Left lung (tissue), 14 donors: ENCODE measurements at places on chromosomes 1 and 21. TPM values are rescaled to one million over a fixed set of nuclear protein-coding genes. Genes with fewer than 3 reads are reported as not detected.

GRCh38 chr1:161145832-161146231 is 7.9 kb upstream of the UFC1 start:
- no peaks in the 10 kb centered on the region for H3K4me1 ChIP-seq
- no peak for DNase-seq
- H3K4me3 ChIP-seq = no peak overlapping the region
- H3K36me3 ChIP-seq = no peaks in the 10 kb centered on the region
- H3K27me3 ChIP-seq = no peaks in the 10 kb centered on the region
- no peak overlapping the region for H3K27ac ChIP-seq

Gene ZBTB17
- 36.2 TPM for polyA plus RNA-seq

Gene OR2AK2
- polyA plus RNA-seq = not detected

Gene NOS1AP
- 3.2 TPM for polyA plus RNA-seq

Gene MRAP
- 0.34 TPM for polyA plus RNA-seq

DNA sequence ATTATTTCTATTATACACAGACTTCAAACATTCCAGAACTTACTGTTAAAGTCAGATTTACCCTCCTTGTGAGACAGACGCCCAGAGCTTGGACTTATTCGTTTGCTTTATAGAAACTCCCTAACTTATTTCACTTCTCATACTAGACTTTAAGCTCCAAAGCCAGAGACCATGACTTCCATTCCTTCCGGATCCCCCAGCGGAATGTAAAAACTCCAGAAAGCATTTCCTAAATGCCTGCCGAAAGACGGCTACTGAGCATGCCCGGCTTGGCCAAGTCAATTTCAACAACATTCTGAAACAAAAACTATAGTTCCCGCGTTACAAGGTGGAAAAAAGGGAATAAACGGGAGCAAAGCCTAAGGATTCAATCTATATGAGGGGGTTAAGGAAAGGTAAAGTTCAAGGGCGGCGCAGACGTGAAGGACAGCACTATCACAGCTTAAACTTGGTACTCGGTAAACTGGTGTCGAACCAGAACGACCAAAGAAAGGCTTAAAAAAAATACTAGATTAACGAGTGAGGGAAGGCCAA is 1.1 kb downstream of the USP48 start:
- peak overlapping the region; percentile 98 for H3K27ac ChIP-seq
- H3K36me3 ChIP-seq = no peaks in the 10 kb centered on the region
- H3K4me3 ChIP-seq = peak overlapping the region; percentile 87
- no peaks in the 10 kb centered on the region for H3K27me3 ChIP-seq
- peaks cover 45% of the 10 kb centered on the region for H3K4me1 ChIP-seq

DNA sequence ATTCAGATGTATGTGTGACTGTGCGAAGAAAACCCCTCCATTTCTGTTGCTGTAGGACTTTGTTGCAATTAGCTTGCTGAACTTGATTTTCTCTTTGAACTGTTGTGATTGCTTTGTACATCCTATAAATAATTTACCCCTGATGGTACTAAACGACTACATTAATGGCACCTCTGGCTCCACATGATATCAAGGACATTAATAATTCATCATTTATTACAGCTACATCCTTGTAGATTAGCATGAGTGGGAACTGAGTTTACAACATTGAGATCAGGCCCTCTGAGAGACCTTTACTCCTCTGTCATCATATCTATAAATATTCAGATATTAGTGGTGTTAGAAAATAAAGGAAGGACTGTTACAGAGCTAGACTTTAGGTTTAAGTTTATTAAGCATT is 13.5 kb downstream of the LRIG2 start:
- no peak overlapping the region for H3K4me3 ChIP-seq
- H3K4me1 ChIP-seq = no peaks in the 10 kb centered on the region
- no peak overlapping the region for H3K27ac ChIP-seq
- no peak for DNase-seq
- no peaks in the 10 kb centered on the region for H3K36me3 ChIP-seq

- no peaks in the 10 kb centered on the region for H3K27me3 ChIP-seq
- H3K4me3 ChIP-seq = no peak overlapping the region
- H3K4me1 ChIP-seq = no peaks in the 10 kb centered on the region
- no peak for DNase-seq
Observed at GRCh38 chr1:47875831-47876586, 121.2 kb downstream of the TRABD2B start.

Gene CHIA
- not detected for polyA plus RNA-seq

GRCh38 chr1:204046346-204046745 is 26.6 kb upstream of the SOX13 start:
- no peaks in the 10 kb centered on the region for H3K36me3 ChIP-seq
- H3K4me1 ChIP-seq = no peaks in the 10 kb centered on the region
- no peaks in the 10 kb centered on the region for H3K27me3 ChIP-seq
- no peak for DNase-seq

Gene RNF2
- 46.2 TPM for polyA plus RNA-seq

- no peak overlapping the region for H3K4me3 ChIP-seq
- H3K27ac ChIP-seq = no peak overlapping the region
- peaks cover 23% of the 10 kb centered on the region for H3K4me1 ChIP-seq
- no peak for DNase-seq
Observed at GRCh38 chr1:202578565-202578964, 131.7 kb downstream of the SYT2 start.

Gene SLAMF8
- 1.4 TPM for polyA plus RNA-seq

Gene VANGL2
- 38.7 TPM for polyA plus RNA-seq

DNA sequence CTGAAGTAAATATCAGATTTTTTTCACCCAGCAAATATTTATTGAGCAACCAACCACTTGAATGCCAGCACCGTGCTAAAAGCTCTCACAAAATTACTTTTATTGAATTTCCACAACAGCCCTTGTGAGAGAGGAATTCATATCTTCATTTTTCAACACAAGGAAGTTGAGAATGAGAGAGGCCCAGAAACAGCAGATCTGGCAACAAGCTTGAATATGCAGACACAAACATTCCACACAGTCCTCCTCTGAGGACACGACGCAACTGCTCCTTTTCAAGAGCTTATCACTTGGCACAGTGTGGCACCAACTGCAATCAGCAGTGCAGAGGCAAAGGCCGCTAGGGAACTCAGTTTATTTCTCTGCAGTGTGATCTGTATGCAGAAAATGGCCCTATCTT is 32.2 kb upstream of the IFNAR2 start:
- no peaks in the 10 kb centered on the region for H3K36me3 ChIP-seq
- H3K27me3 ChIP-seq = no peaks in the 10 kb centered on the region
- H3K27ac ChIP-seq = peak overlapping the region; percentile 57
- peaks cover 14% of the 10 kb centered on the region for H3K4me1 ChIP-seq
- no peak for DNase-seq

DNA sequence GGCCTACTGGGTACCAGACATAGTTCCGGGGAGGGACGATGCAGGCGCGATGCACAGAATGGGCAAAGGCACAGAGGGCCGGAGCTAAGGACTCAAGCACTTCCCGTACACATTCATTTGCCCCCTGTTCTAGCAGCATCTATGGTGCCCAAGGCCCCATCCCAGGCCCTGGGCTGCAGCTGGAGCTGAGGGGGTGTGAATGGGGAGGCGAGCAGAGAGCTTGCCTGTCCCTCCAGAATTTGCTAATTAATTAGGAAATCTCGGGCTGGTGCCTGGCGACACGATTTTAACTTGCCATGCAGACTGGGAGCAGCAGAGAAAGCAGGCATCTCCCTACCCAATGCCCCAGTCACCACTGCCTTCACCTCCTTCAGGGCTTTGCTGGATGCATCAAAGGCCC is 35.9 kb downstream of the EPHA2 start:
- H3K27me3 ChIP-seq = no peaks in the 10 kb centered on the region
- no peak overlapping the region for H3K4me3 ChIP-seq
- H3K36me3 ChIP-seq = no peaks in the 10 kb centered on the region
- no peak for DNase-seq
- peaks cover 24% of the 10 kb centered on the region for H3K4me1 ChIP-seq
- no peak overlapping the region for H3K27ac ChIP-seq

- no peaks in the 10 kb centered on the region for H3K27me3 ChIP-seq
- H3K4me1 ChIP-seq = peaks cover 2% of the 10 kb centered on the region
- no peaks in the 10 kb centered on the region for H3K36me3 ChIP-seq
- no peak for DNase-seq
Observed at GRCh38 chr1:231976231-231976630, 349.6 kb downstream of the DISC1 start.

GRCh38 chr1:118984086-118984721 is 3.9 kb downstream of the TBX15 start:
- H3K27ac ChIP-seq = no peak overlapping the region
- H3K27me3 ChIP-seq = peaks cover 100% of the 10 kb centered on the region
- DNase-seq = no peak
- H3K4me1 ChIP-seq = peaks cover 3% of the 10 kb centered on the region
- H3K4me3 ChIP-seq = peak overlapping the region; percentile 6

Gene OVAAL
- not detected for polyA plus RNA-seq

GRCh38 chr1:117127795-117128194 is 6.2 kb upstream of the TRIM45 start:
- no peaks in the 10 kb centered on the region for H3K27me3 ChIP-seq
- H3K36me3 ChIP-seq = no peaks in the 10 kb centered on the region
- no peak for DNase-seq

GRCh38 chr1:245926888-245927287 is 580.2 kb downstream of the SMYD3 start:
- no peak overlapping the region for H3K4me3 ChIP-seq
- no peak for DNase-seq
- H3K4me1 ChIP-seq = no peaks in the 10 kb centered on the region
- no peaks in the 10 kb centered on the region for H3K36me3 ChIP-seq

- peaks cover 6% of the 10 kb centered on the region for H3K4me1 ChIP-seq
- H3K36me3 ChIP-seq = no peaks in the 10 kb centered on the region
- peaks cover 17% of the 10 kb centered on the region for H3K27me3 ChIP-seq
- H3K4me3 ChIP-seq = no peak overlapping the region
Observed at GRCh38 chr1:20496241-20496661, 10.2 kb upstream of the CAMK2N1 start.

DNA sequence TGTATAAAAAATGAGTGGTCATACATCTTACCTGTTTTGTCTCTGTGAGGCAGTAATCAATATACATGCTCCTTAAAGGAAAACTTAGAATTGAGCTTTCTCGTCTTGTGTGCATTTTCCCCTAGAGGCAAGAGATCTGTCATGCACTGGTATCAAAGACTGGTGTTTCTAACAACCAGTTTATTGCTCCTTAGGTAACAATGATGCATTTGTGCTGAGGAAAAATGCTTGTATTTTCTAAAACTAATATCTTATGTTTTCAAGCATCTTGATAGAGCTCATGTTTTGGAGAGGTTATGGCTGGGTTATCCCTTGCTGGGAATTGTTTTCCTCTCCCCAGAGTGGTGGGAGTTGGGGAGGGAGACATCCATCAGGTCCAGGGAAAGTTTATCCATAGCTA is 23.9 kb upstream of the CCDC190 start:
- no peak overlapping the region for H3K4me3 ChIP-seq
- no peaks in the 10 kb centered on the region for H3K27me3 ChIP-seq
- DNase-seq = no peak
- no peak overlapping the region for H3K27ac ChIP-seq
- no peaks in the 10 kb centered on the region for H3K36me3 ChIP-seq

GRCh38 chr1:29453502-29454240 is 217.3 kb downstream of the PTPRU start:
- H3K4me1 ChIP-seq = no peaks in the 10 kb centered on the region
- DNase-seq = peak; percentile 10
- H3K4me3 ChIP-seq = no peak overlapping the region
- no peaks in the 10 kb centered on the region for H3K27me3 ChIP-seq

DNA sequence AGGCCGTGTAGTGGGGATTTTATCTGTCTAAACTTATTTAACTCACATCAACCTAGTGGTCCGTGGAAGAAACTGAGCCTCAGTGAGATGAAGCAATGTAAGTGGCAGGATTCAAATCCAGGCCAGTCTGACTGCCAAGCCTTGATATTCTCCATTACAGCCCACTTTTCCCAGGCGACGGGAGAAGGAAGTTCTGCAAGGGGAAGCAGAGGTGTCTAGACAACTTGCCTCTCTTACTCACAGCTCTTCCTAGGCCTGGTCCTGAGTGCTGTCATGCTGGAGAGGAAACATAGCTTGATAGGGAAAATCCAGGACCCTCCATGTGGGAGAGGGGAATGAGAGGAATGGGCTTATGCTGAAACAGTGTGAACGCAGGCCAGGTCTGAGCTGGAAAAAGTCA is 9.1 kb downstream of the CTSE start:
- H3K27ac ChIP-seq = no peak overlapping the region
- no peak overlapping the region for H3K4me3 ChIP-seq
- H3K4me1 ChIP-seq = peaks cover 21% of the 10 kb centered on the region
- DNase-seq = no peak
- no peaks in the 10 kb centered on the region for H3K36me3 ChIP-seq

DNA sequence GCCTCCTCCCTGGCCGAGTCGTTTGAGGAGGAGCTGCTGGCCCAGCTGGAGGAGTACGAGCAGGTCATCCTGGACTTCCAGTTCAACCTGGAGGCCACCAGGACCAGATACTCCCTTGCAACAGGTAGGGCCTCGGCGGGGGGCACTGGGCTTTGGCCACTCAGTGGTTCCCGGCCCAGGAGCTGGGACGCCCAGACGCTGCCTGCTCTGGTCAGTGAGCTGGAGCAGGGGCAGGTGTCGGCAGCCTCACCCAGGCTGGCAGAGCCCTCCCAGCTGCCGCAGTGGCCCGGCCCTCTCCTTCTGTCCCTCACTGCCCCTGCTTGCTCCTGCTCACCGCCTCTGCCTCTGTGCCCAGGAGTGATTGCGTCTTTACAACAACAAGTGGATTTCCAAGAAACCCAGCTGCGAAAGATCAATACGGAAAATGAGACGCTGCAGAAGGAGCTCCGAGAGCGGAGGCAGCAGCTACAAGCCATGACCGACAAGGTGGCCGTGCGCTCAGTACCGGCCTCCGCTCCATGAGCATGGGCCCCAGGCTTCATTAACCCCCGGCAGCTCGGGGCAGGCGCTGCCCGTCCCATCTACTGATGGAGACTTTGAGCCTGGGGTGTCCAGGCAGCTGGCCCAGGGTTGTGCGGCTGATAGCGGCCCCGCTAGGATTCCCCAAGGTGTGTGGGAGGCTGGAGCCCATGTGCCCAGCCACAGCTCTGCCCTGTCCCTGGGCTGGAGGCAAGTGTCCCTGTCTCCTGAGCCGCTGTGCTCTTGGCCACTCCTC is 9.0 kb upstream of the SMIM1 start:
- no peaks in the 10 kb centered on the region for H3K36me3 ChIP-seq
- H3K4me1 ChIP-seq = no peaks in the 10 kb centered on the region
- H3K4me3 ChIP-seq = no peak overlapping the region
- DNase-seq = no peak
- no peak overlapping the region for H3K27ac ChIP-seq
- H3K27me3 ChIP-seq = peaks cover 47% of the 10 kb centered on the region

DNA sequence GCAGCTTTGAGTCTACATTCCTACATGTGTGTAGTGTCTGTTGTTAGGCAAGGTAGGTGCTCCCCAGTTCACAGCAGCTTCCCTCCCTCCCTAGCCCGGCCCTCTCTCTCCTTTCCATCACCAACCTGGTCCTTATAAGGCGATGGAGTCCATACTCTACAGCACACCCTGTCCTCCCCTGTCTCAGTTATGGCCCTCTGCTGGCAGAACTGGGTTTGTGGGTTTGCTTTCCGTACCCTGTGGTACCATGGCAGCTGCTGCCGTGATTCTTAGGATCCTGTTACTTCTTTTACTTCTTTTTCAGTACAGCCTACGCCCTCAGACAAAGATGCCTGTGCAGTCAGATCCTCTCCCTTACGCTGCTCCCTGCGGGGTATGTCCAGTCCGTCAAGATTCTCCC is 31.7 kb downstream of the AK5 start:
- H3K27ac ChIP-seq = no peak overlapping the region
- no peaks in the 10 kb centered on the region for H3K36me3 ChIP-seq
- no peak for DNase-seq
- H3K4me3 ChIP-seq = no peak overlapping the region
- no peaks in the 10 kb centered on the region for H3K4me1 ChIP-seq
- no peaks in the 10 kb centered on the region for H3K27me3 ChIP-seq
